Activated naive CD4-positive, alpha-beta T cell treated with anti-CD3 and anti-CD28 coated beads, Interleukin-2, amount 10 ng/mL, durations not matched to agents 7 days and 5 days (primary cell): ENCODE measurements at places on chromosomes 3 and 15.

DNA sequence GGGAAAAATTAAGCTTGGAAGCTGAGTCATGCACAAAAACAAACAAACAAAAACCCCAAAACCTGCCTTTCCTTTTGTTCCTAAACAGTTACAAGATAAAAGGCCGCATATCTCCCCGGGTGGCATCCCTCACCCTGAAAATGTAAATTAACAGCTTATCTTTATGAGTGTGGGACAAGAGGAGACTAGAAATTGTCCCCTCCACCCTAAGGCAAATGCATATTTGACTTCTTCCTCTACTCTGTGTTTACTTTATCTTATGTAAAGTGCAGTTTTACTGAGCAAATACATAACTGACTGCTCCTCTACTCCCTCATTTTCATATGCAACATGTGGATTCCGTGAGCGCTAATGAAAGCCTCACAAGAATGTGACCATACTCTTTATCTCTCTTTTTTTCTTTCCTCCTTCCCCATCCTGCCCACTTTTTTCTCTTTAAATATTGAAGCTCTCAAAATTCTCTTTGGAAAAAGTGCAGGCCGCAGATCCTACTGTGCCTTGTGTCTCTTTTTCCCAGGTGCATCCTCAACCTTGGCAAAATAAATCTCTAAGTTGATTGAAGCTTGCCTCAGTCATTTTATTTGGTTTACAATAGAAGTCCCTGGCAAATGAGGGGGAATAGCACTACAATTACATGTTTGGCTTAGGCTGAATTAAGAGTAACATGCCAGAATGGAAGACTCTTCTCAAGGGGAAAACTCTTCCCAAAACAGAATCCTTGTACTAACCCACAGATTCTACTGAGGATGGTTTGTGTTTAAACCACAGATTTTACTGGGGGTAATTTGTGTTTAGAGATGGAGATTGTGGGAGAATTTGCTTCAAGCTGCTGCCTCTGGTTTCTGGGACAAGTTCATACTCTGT, 72.7 kb upstream of the WDR72 start:
- DNase-seq, result no peak

DNA sequence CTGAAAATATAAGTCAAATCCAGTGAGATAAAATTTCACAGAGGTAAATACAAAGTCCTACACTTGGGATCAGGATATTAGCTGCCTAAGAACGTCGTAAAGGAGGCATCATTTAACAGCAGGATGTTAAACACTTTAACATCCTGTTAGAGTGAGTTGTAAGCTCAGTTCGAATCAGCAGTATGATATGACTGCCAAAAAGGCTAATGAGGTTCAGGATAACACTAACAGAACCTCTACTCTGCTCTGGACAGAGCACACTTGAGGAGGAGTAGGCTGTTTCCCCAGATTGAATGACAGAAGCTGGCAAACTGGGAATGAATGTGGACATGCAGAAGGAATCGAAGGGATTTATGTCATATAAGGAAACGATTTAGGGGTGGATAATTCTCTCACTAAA, 227.1 kb upstream of the CD96 start:
- DNase-seq, result no peak

DNA sequence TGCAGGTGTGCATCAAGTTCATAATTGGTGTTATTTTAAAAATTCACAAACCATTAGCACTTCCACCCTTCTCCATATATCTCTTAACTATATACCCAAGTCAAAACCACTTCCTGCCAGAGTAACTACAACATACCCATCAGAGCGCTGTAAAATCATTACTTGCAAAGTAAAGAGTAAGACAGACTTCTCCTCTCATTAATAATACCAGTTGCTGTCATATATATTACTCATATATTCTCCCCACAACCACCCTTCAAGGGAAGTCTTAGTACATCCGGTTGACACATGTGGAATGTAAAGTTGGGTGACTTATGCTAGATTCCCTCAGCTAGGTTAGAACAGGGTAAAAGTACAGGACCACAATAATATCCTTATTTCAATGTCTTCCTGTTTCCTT, 5.6 kb downstream of the TERC start:
- DNase-seq, result no peak

- no peak for DNase-seq
Observed at GRCh38 chr15:62644889-62645742, 397.4 kb upstream of the TPM1 start.

- no peak for DNase-seq
Observed at GRCh38 chr3:15043408-15044171, 21.5 kb downstream of the MRPS25 start.

GRCh38 chr15:61474796-61475195, 245.7 kb upstream of the RORA start:
- DNase-seq, result no peak

- no peak for DNase-seq
Observed at GRCh38 chr15:77440378-77440999, 19.8 kb downstream of the HMG20A start.

DNA sequence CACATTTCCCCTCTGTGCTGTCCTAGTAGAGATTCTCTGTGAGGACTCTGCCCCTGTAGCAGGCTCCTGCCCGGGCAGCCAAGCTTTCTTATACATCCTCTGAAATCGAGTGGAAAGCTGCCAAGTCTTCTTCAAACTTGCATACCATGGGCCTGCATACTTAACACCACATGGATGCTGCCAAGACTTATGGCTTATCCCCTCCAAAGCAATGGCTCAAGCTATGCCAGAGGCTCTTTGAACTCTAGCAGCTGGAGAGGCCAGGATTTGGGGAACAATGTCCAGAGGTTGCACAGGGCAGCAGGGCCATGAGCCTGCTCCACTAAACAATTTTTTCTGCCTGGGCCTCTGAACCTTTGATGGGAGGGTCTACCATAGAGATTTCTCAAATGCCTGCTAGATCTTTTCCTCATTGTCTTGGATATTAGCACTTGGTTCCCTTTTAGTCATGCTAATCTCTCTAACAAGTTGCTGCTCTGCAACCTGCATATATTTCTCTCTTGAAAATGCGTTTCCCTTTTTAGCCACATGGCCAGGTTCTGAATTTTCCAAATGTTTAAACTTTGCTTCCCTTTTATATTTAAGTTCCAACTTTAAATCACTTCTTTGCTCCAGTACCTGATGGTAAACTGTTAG, 6.1 kb upstream of the PLSCR4 start:
- no peak for DNase-seq

GRCh38 chr3:106827515-106828213, 549.6 kb upstream of the CCDC54 start:
- DNase-seq, result no peak

DNA sequence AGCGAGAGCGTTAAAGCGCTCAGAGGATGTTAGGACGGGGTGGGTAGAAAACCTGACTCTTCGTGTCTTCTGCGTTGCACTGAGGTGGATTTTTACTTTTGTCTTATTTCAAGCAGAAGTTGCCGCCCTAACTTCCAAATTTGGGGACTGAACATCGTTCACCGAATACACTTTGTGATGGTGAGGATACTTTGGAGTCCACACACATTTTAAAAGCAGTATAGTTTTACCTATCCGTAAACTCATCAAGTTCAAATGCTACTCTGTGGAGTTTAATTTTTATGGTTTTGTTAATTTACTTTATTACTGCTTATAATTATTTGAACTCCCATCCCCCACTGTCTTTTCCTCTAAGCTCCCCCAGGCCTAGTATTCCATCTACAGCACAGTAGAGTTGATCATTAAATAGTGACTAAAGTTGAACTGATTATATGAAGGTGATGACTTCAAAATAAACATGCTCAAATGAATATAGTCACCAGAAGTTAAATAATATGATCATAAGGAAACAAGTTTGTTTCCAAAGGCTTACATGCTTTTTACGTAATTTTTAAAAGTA, 617 bp upstream of the EOGT start:
- no peak for DNase-seq

GRCh38 chr3:47370887-47371697, 9.7 kb upstream of the PTPN23 start:
- peak; percentile 59 for DNase-seq

GRCh38 chr3:136932523-136932922, 25.3 kb upstream of the IL20RB start:
- no peak for DNase-seq

DNA sequence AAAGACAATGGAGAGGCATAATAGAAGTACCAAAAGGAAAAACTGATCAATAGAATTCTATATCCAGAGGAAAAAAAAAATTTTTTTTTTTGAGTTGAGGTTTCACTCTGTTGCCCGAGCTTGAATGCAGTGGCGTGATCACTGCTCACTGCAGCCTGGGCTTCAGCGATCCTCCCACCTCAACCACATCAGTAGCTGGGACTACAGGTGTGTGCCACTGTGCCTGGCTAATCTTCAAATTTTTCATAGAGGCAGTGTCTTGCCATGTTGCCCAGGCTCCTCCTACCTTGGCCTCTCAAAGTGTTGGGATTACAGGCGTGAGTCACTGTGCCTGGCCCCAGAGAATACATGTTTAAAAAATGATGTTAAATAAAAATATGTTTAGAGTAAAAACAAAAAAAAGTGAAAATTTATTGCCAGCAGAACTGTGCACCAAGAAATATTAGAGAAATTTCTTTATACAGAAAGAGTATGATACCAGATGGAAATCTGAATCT, 154.3 kb upstream of the ZBTB20 start:
- no peak for DNase-seq

- DNase-seq, result no peak
Observed at GRCh38 chr3:57959423-57960173, 48.6 kb upstream of the FLNB start.

DNA sequence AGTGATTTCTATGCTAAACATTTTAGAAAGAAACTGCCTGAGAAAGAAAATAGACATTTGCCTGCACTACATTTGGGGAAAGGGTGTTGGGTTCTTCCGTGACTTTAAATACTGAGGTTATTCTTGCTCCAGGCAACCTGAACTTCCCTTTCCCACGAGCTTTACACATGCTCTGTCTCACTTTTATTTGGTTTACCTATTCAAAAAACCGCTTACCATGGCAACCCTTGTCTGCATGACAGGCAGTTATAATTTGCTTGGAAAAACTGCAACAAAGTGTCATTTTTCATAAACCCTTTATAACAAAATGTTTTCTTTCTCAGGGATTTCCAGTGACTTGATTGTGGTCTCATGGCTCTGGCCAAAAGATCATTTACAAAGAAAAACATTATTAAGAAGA, 416.3 kb upstream of the MEIS2 start:
- no peak for DNase-seq

DNA sequence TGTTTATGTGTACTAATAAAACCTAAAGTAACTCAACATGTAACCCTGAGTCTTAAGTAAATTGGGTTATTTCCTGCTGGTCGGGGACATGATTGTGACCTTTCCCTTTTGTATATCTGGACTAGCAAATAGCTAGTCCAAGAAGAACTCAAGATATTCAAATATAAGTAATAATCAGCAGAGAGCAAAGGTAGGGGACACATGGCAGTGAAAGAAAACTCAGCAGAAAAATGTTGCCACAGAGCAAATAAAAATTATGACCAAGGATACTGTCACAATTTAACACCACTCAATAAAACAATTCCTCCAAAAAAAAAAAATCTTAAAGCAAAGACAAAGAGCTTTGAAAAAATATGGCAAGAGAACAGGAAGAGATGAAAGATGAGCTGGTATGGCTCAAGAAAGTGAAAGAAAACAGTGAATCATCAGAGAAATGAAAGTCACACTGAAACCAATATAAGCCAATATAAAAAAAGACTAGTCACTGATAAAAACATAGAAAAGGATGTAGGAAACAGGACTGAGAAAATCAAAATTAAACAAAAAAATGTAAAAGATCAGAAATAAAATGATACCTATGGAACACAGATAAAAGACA, 43.4 kb downstream of the HLTF start:
- no peak for DNase-seq

- no peak for DNase-seq
Observed at GRCh38 chr3:188595890-188596376, 442.0 kb downstream of the LPP start.

GRCh38 chr3:52056521-52056967, at the start of gene DUSP7:
TSS of gene DUSP7 (minus strand) at chr3:52056571. CDS start at chr3:52056366, 205 bp downstream.
- DNase-seq, result peak; percentile 78

DNA sequence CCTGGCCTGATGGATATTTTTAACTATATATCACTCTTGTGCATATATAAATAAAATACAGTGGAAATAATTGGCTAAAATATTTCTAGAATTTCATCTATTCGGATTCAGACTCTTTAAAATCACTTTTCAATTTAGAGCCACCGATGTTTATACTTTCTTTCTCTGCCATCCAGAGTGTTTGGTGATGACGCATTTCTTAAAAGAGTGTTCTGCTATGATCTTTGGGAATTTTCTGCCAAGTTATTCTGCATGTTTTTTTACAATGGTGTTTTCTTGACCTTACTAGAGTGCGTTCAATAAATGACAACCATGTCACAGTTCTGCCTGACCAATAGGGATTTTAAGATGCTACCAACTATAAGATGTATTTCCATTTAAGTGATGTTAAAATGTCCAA, 30.2 kb downstream of the PPP2R3A start:
- no peak for DNase-seq

DNA sequence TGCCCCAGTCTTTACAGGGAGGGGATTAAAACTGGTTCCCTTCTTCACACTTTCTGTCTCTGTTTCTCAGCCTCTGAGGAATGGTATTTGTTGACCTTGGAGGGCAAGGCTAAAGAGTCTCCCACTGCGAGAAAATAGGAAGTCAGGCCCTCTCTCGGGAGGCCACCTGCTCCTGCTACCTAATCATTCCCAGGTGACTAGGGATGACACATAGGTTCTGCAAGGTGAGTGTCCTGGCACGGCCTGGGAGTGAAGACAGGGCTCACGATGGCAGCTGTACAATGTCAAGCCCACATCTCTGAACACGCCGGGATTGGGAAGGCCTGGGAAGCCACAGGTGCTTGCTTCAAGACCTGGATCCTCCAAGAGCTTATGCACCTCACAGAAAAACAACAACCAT, 314.2 kb downstream of the NTRK3 start:
- no peak for DNase-seq

GRCh38 chr3:58659051-58659675, 7.4 kb downstream of the FAM3D start:
- DNase-seq, result no peak

DNA sequence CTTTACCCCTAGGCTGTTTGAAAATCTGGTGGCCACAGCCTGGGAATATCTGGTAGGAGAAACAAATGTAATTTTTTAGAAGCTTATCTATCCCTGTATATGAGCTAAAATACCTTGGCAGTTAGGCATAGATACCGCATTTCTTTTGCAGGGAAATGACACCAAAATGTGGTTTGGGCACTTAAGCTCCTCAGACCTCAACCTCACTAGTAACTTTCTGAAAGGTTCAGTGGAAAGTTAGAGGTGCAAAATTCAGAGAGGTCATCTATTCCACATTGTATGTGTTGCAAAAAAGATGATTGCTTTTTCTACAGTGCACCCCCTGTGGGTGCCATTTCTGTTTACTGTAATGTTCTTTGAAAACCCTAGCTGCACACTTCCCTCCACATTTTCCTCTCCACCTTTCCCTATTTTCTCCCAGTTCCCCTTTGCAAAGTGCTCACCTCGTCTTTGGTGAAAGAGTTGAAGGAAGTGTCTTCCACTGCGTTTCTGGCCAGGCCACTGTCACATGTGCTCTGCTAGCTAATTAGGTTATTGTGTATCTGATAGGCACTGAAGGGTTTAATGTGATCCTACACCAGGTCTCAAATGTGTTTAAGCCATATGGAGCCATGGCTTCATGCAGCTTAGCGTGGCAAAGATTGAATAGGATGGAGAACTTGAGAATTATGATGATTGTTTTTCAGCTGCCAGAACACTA, 1.3 kb downstream of the SACM1L start:
- no peak for DNase-seq

GRCh38 chr3:25468866-25469319, 40.8 kb downstream of the RARB start:
- DNase-seq, result no peak
